Frontal cortex (tissue), 4 donors: ENCODE measurements at places on chromosomes 5 and 9. TPM values are rescaled to one million over a fixed set of nuclear protein-coding genes. Genes with fewer than 3 reads are reported as not detected.

FAM200C gene
- total RNA-seq = 33.8 TPM

GAS1 gene
- total RNA-seq = 18.3 TPM

LOX gene
- total RNA-seq = 3.3 TPM

CER1 gene
- total RNA-seq = not detected

CSF2 gene
- not detected for total RNA-seq

ABO gene
- total RNA-seq = not detected

DNA sequence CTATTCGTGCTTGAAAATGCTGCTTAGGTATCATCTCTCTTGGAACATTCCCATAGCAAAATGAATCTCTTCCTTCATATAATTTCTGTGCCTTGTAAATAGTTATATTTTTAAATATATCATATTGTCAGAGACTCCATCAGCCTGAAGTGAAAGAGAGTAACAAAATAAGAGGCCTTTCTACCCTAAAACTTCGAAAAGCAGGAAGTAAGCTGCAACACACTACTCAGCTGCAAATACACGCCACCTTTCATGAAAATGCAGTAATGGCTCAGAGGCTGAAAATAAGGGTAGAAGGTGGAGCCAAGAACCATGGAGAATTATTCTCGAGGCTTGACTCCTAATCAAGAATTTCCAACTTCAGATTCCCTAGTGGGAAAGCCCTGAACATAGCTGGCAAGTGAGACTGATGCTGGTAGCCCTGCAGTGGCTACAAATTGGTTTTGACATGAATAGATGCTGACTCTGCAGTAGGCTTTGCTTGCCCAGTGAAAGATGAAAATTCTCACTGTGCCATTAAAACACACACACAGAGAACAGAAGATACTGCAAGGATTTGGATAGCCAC, 30.2 kb upstream of the PTGER4 start:
- DNase-seq = no peak

GRCh38 chr5:68269820-68270219, 54.3 kb downstream of the PIK3R1 start:
- no peak for DNase-seq

- no peak for DNase-seq
Observed at GRCh38 chr9:96192710-96193109, 109.3 kb downstream of the HSD17B3 start.

DNA sequence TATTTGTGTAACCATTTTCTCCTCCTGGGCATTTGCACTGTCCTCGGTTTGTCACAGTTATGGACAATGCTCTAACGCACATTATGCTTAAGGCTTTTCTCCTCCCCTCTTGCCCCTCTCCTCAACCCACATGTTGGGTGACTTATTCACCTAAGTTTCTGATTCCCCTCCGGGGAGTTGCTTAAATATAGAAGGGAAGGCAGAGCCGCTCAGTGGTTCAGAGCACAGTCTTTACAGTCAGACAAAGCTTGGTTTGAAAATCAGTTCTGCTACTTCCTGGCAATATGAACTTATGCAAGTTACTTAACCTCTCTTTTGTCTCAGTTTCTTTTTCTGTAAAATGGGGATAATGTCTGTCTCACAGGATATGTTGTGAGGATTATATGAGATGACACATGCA, 41.2 kb upstream of the SPRY4 start:
- no peak for DNase-seq

DNA sequence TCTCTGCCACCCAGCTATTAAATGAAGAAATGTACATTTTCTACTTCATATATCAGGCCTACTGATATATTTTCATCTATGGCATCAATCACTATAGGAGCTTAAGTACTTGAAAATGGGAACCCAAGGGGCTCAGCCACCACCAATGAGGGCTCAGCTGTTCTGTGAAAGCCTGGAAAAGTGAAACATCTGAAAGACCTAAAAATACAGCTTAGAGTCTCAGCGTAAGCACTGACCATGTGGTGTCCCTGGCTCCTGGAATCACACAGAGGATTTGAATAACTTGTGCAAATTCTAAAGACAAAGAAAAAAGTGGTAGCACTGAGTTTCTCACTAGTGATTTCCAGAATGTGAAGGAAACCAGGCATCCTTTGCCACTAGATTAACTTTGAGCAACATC, 64.5 kb downstream of the PTPRD start:
- no peak for DNase-seq

GRCh38 chr5:40615586-40616170, 64.0 kb upstream of the PTGER4 start:
- no peak for DNase-seq

DNA sequence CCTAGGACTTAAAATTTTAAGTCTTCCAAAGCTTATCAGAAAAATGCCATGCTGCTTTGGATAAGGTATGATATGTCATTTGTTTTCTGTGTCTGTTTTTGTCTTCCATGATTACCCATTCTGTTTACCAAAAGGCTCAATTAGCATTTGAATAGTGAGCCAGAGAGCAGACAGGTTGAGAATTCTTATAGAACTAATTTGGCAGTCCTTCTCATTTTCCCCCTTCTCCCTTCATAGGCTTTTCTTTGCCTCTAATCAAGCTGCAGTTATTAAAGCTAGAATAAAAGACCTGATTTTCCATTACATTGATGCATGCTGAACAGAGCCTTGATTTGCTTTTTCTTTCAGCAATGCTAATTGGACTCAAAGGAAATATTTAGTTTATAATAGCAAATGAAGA, 993.0 kb downstream of the MAT2B start:
- DNase-seq = no peak

- no peak for DNase-seq
Observed at GRCh38 chr9:72444435-72444834, 77.0 kb upstream of the TMC1 start.

GRCh38 chr9:81595887-81596543, 93.3 kb downstream of the TLE1 start:
- DNase-seq = no peak

GRCh38 chr5:3269395-3270169, 326.1 kb upstream of the IRX1 start:
- no peak for DNase-seq

- no peak for DNase-seq
Observed at GRCh38 chr5:172881691-172882370, 47.8 kb downstream of the ERGIC1 start.

GRCh38 chr9:69943148-69943806, 100.4 kb upstream of the MAMDC2 start:
- DNase-seq = no peak

GRCh38 chr9:92807757-92808725, 43.4 kb upstream of the BICD2 start:
- DNase-seq = no peak

DNA sequence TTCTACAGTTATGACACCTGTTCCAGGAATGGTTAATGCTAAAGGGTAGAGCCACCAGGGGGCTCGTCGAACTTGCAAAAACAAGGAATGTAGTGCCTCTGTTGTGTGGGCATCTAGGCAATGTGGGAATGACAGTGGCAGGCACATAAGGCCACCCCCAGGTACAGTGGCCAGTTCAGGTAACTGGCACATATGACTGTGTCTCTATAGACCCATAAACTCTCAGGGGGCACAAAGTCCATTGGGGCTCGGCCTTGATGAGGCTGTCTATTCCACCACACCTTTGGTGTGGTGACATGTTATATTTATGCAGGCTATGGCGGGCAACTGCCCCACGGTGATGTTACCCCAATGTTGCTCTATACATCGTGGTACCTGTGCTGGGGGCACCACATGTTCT, 59.6 kb upstream of the FAM120A start:
- DNase-seq = no peak

DNA sequence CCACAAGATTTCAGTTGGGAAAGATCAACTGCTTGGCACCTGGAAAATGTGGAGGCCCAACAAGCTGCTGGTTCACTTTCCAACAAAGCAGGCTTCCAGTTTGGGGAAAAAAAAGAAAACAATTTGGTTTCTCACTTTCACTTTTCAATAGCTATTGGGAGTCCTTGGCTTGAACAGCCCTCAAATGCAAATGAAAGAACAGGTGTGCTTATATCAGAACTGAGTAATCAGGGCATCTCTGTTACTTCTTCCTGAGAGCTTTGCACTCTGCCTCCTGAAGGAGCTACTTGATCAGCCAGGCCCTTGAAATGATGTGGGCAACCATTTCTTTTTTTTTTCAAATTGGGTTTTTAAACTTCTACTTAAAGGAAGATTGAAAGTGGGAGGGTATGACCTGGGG, 73.5 kb downstream of the MFAP3 start:
- no peak for DNase-seq

- DNase-seq = no peak
Observed at GRCh38 chr9:9177081-9177480, 1377.5 kb upstream of the DMAC1 start.

GRCh38 chr9:90827181-90827871, 25.7 kb downstream of the SYK start:
- DNase-seq = no peak

GRCh38 chr9:89690334-89690912, 85.6 kb downstream of the GADD45G start:
- DNase-seq = no peak

DNA sequence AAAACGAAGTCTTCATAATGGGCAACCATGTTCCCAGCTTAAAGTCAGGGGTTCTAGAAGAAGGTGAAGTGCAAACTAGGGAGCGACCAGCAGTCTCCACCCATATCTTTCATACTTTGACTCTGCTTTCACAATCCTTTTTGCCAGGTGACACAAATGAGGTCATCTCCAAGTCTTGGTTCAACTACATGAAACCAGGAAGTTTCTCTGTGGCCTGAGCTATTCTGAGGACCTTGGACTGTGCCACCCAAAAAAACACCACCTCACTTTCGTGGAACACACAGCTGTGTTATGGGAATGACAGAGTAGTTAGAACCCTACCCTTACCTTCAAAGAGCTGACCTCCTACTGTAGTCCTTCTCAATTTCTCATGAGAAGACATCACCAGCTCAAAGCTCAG, 309.2 kb downstream of the AGTPBP1 start:
- no peak for DNase-seq

- DNase-seq = no peak
Observed at GRCh38 chr9:90309809-90310520, 332.7 kb downstream of the DIRAS2 start.

DNA sequence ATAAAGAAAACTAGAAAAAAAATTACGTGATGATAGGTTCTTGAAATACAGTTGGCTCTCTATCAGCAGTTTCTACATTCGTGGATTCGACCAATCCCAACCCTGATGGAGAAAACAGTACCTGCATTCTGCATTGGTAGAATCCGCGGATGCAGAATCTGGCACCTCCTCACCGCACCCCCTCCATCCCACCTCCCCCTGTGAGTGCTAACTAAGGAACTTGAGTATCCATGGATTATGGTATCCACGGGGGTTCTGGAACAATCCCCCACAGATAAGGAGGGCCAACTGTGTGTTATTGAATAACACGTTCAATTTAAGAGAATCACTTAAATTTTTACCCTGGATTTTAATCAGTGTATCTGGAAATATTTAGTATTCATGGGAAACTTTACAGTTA, 10.5 kb upstream of the PSIP1 start:
- no peak for DNase-seq

DNA sequence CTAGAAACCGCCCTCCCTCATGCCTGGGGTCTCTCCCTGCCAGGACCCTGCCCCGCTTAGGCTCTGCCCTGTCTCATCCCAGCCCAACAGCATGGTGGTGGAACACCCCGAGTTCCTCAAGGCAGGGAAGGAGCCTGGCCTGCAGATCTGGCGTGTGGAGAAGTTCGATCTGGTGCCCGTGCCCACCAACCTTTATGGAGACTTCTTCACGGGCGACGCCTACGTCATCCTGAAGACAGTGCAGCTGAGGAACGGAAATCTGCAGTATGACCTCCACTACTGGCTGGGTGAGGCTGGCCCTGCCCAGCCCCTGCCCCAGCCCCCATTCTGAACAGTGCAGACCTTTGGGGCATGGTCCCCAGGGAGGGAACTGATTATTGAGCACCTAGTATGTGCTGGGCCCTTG, 33.9 kb downstream of the GSN start:
- DNase-seq = no peak

DNA sequence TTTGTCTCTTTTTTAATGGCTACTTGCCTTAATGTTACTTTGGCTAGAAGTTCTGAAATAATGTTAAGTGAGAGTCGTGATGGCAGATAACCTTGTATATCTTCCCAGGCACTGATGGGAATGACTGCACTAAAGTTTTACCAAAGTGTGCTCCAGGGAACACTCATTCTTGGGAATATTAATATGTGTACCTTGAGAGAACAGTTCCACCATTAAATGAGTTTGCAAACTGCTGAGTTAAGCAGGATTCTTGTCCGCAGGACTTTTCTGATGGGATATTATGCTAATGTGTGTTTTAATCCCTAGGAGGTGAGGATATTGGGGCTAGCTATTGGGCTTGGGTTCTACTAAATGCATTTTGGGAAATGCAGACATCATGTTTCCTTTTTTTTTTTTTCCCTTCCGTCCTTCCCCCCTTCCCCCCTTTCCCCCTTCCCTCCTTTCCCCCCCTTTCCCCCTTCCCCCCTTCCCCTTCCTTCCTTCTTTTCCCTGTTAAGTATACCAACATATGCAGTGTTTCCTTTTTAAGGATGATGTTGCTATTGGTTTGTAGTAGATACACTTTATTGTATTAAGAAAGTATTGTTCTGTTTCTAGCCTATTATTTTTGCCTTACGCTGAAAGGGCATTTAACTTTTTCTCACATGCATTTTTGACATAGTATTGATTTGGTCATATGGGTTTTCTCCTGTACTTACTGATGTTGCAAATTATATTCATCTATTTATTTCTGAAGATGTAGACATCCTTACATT, 15.5 kb downstream of the ZBTB34 start:
- DNase-seq = no peak

DNA sequence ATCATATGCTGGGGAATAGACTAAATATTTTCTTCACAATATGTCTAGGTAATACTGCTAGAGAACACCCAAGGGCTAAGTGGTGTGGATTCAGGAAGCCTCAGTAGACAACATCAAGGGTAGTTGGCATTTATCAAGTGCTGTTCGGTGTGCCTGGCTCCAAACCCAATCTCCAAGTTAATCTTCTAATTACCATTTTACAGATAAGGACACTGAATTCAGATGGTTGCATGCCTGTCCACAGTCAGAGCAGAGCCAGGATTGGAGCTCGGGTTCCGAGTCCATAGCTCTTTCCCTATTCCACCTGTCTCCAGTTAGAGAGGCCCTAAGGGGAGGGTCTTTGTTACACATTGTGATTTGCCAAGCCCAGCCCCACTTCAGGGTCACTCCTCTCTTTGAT, 58.2 kb downstream of the FGF18 start:
- no peak for DNase-seq

DNA sequence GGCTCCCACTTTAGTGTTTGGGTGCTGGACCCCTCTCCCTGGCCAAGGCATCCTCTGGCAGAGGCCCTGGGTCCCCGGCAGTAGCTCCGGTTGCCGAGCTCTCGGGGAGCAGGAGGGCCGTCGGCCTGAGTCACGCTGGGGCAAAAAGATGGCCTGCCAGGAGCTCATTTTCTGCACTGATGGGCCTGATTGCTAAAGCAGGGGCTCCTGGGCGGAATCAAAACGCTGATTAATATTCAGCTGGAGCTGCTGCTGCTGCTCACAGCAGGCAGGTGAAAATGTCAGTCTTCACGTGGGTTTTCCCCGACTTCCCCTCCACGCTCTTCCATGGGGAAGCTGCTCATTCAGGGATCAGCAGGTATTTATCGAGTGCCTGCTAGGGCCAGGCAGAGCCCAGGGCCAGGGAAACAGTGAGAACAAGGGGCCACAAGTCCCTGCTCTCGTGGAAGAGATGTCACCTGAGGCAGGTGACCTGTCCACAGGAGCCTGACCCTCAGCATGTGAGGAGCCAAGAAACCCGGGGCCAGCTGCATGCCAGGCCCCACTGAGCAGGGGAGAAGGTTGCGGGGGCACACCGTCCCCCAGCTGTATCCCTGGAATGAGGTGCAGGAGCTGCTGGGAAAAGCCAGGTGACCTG, 22.1 kb downstream of the LAMC3 start:
- no peak for DNase-seq

GRCh38 chr5:71957292-71957898, 149.9 kb upstream of the MAP1B start:
- DNase-seq = no peak

GRCh38 chr9:105295986-105296385, 51.5 kb downstream of the SLC44A1 start:
- no peak for DNase-seq
